ENCODE measurements at places on chromosomes 5 and 9.

GRCh38 chr9:110591526-110591925, 12.0 kb upstream of the SVEP1 start:
- no peak for DNase-seq

GRCh38 chr5:132791026-132791425, 14.0 kb upstream of the SEPTIN8 start:
- no peak for DNase-seq

DNA sequence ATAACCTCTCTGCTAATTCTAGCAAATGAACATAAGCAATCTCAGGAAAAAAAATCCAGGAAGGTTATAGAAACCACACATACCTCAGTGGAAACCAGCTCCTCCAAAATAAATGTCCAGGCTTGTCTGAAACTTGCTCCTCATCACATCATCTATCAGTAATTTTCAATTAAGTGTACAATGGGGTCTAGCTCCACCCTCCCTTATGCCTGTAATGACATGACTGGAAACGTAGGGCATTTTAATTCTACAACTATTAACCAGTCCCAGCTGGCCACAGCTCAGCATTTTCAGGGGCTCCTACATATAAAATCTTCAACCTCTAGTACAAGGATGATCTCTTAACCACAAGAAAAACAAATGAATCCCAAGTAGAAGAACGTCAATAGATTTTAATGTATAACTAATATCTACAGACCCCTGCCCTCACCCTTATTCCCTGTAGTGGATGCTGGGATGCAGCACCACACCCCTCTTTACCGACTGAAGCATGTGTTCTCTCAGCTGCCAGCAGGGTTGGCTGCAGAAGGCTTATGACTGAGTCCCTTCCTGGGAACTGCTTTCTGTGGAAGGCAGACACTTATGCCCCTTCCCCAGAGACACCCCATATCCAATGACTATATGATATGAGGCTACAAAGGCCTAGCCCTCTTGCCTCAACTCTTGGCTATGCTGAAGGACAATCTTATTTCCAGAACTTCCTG, 6.8 kb downstream of the TSSK1B start:
- DNase-seq, result no peak

DNA sequence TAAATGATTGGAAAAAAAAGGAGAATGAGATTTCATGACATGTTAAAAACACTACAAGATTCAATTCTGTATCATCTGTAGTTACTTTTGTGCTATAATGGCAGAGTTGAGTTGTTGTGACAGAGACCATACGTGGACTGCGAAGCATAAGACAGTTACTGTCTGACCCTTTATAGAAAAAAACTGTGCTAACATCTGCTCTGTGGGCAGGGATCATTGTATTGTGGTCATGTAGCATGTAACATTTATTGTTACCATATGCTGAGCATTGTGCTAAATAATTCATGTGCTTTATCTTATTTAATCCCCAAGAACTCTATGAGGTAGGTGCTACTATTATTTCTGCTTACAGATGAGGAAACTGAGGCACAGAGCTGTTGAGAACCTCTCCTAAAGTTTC, 147.3 kb upstream of the HMHB1 start:
- DNase-seq, result no peak

DNA sequence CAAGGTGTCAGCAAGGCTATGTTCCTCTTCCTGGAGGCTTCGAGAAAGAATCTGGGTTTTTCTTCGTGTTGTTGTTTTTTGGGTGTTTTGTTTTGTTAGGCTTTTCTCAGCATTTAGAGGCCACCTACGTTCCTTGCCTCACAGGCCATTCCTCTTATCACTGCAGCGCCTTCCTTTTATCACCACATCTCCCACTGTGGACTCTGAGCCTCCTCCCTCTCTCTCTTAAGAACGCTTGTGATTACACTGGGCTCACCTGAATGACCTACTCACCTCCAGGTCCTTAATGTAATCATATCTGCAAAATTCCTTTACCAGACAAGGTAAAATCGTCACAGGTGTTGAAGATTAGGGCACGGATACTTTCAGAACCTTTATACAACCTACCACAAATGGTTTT, 340.8 kb downstream of the DTWD2 start:
- no peak for DNase-seq

- no peak for DNase-seq
Observed at GRCh38 chr9:68619636-68620035, 79.0 kb upstream of the TMEM252 start.

- DNase-seq, result peak; percentile 63
Observed at GRCh38 chr9:6956879-6957278, 199.1 kb downstream of the KDM4C start.

DNA sequence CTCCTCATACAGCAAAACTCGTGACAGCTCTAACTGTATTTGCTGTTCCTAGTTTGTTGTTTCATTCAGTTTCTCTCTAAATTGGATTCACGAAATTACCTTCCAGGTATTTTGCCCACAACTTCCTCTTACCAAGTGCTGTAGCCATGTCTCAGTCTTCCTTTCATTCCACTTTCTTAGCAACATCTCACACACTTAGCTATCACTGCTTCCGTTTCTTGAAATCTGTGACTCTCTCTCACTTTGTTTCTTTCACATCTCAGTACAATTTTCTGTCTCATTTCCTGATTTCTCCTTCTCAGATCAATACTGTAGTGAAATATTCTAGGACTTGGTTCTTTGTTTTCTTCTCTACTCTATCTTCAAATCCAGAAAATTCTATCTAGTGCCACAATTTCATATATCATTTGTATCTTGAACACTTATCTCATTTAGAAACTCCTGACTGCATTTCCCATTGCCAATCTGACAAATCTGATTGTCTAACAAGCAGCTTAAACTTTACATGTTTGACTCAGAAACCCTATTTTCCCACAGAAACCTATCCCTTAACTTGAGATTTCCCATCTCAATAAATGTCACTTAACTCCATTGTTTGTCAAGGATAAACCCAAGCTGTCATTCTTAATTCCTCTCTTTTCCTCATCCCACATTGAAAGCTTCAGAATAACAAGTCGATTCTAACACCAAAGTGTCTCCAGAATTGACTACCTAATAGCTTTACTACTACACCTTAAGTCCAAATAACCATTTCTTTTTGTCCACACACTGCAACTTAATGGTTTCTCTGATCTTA, 303.1 kb downstream of the CDH12 start:
- no peak for DNase-seq

GRCh38 chr9:130298662-130299279, 33.2 kb downstream of the HMCN2 start:
- no peak for DNase-seq

DNA sequence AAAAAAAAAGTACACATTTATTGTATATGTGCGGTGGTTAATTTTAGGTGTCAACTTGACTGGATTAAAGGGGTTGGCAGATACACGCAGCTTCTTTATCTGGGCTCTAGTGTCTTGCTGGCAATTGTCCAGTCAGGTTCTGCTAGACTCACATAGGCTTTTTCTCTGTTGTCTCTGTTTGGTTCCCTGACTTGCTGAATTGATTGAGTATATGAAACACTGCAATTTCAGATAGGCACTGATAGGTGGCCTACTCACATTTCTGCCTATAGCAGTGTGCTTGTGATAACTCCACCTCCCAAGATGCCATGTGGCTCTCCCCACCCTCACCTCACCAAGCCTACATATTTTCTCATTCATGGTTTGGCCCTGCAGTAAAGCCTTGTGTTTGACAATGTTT, 52.5 kb downstream of the AOPEP start:
- no peak for DNase-seq

DNA sequence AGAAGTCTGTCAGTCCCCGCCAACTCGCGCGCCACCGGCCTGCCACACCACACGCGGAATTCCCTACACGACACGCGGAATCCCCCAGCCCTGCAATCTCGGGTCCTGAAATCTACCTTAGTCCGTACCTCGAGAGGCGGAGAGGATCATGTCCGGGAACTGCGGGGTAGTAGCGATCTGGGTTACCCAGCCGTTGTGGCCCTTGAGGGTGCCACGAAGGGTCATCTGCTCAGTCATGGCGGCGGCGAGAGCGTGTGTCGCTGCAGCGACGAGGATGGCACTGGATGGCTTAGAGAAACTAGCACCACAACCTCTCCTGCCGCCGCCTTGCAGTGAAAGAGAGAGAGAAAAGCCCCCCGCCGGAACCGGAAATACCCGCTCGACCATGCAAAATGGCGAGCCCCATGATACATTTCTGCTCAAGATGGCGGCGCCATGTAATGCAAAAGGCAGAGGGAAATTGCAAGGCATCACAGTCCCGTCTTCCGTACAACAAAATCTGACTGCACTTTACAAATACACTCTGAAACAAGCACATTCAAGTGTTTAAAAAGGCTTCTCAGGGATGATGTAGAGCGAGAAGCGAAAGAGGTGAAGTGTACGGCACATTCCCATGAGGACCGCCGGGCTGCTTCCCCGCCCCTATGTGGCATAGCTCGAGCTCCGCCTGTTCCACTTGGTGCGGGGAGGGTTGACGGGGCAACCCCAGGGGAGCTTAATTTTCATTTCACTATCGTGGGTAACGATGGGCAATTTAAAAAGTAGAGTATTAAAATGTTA, at the start of gene RACK1:
TSS of gene RACK1 (minus strand) at position 343 of the 780 bp plus-strand sequence. CDS start at position 237, 106 bp downstream.
- DNase-seq, result no peak

DNA sequence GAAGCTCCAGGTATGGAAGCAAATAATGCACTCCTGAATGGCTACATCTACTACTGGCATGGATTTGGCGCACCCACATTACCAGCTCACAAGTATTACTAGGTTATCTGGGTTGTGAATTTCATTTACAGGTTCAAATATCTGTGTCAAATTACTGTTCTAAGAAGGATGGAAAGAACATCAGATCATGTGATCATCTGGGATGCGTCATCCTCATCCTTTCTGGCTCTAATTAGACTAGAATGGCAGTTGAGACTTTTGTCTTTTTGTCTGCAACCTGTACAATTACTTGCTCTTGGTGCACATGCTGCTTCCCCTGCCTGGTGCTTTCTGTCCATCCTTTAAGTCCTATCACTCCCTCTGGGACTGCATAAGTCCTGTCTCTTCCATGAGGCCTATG, 64.1 kb downstream of the PJA2 start:
- DNase-seq, result no peak

DNA sequence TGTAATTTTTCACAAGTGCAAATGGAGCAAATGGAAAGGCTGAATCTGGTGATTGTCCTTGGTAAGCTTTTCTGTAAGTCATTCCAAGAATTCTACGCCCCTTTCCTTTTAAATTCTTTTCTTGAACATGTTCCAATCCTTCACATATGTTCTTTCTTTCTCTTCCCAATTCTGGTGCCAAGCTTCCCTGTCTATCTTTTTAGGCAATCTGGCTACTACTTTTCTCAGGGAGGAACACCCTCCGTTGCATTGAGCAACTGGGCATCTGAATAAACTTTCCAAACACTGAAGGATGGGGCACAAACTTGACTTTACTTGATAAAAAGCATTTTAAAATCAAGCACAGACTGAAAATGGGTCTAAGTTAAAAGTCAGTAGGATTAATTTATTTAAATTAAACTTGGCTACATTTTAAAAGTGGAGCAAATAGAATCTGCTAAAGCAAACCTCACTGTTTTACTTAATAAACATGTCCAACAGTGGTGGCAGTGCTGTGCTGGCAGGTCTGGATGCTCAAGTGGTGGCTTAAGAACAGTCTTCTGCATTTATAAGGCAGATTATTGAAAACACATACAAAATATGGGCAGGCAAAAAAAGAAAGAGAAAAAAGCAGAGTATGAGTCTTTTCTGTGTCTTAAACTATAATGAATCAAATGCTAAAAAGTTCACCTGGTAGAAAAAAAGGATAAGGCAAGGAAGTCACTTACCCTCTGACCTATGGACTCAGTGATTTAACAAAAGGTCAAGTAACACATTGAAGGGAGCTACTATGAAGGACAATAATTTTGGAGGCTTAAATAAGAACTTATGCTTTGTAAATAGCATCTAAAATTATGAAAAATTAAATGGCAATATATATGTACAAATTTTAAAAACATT, 5.4 kb downstream of the ELL2 start:
- no peak for DNase-seq

DNA sequence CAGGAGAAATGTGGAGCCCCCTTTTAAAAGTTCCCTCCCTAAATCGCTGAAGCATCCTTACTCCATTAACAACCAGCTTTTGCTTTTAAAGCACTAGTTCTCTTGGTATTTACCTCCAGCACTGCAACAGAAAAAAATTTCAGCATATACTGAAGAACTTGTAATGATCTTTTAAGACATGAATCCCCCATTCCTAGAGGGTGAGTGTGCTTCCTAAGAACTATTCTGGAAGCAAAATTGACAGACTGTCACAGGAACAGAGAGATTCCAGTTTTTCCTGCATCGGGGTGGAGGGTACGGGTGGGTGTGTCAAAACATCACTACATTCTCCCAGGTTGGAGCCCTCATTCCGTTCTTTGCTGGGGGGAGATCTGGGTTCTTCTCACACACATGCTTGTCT, 151.9 kb downstream of the EBF1 start:
- no peak for DNase-seq

DNA sequence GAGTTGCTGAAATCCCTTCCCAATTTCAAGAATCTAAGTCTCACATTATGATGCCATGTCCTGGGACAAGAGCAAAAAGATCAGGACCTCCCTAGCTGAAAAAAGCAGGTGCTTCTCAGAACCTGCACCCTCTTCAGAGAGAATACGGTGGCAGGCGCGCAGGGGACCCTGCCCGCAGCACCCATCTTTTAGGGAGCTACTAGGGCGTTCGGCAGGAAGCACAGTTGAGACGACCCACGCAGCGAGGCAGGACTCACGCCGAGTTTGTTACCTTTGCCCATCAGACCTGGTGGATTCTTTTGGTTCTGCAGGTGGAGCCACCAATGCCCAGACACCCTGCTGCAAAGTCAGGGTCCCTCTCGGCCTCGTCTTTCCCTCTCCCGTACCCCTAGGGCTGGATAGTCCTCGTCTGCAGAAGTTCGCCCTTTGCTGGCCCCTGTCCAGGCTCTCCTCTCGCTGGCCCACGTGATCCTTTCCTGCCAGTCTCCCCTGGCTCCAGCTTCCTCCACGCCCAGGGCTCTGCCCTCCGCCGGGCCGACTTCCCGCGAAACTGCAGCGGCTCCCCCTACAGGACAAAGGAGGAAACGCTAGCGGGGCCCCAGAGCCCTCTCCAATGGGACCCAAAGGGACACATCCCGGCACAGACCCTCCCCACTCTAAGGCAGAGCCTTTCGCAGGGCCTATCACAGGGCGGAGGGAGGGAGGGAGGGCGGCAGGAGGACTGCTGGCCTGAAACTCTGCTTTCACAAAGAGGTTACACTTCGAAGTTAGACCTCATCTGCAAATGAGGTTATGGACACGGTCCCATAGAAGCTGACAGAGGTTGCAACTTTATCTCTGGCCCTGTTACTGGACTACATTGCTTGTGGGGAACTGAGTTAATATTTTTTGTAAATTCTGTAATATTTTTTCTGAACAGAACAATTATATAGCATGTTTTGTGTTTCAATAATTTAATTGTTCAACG, 28.8 kb downstream of the TMEM174 start:
- DNase-seq, result no peak

DNA sequence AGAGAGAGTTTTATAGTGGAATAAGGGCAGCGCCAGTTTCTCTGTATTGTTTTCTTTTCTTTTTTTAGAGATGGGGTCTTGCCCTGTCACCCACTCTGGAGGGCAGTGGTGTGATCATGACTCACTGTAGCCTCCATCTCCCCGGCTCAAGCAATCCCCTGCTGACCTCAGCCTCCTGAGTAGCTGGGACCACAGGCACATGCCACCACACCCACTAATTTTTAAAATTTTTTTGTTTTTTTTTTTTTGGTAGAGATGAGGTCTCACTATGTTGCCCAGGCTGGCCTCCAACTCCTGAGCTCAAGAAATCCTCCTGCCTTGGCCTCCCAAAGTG, 119.0 kb downstream of the PIK3R1 start:
- no peak for DNase-seq

- DNase-seq, result no peak
Observed at GRCh38 chr5:91378752-91379211, 4.3 kb downstream of the ARRDC3 start.
